ENCODE measurements at places on chromosomes 6 and 20.
A peak's percentile ranks its signal among the peaks of the same experiment; 100 is the strongest.

DNA sequence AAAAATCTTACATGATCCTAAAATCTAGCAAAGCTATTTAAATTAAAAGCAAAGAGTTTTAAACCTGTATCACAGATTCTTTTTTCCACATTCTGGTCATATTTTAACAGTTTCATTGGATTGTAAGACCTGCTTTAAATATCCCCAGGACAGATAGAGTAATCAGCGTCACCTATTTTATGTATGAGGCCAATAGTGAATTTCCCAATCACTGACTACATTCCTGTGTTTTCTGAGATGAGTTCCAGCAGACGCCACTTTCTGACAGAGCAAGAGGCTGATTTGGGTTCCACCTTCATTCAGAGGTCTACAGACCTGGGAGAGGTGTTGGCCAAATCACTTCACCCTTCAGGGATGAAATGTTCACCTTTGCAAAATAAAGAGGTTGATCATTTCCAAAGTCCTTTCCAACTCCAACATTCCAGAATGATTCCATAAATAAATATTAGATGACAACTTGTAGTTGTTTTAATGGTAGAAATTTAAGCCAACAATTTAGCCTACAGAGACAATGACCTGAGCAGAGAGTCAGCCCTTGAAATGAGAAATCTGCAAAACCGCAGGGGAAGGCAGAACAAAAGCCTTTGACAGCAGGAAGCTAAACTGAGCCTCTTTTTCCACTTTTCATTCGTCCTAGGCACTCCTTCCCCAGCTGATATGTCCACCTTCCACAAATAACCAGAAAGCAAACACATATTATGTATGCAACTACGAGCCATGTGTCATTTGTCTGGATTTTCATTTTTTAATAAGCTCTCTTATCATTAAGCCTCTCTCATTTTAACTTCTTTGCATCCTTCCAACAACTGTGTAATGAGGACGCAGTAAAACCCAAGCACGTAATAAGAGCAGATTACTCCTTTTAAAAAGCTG, 105.2 kb downstream of the TFAP2A start:
- DNase-seq, result no peak

GRCh38 chr6:159693128-159693893, at the start of gene SOD2:
Gene SOD2, minus strand, starts transcription at chr6:159693241. Its CDS starts 74 bp downstream, at chr6:159693167.
- peak; percentile 85 for DNase-seq

DNA sequence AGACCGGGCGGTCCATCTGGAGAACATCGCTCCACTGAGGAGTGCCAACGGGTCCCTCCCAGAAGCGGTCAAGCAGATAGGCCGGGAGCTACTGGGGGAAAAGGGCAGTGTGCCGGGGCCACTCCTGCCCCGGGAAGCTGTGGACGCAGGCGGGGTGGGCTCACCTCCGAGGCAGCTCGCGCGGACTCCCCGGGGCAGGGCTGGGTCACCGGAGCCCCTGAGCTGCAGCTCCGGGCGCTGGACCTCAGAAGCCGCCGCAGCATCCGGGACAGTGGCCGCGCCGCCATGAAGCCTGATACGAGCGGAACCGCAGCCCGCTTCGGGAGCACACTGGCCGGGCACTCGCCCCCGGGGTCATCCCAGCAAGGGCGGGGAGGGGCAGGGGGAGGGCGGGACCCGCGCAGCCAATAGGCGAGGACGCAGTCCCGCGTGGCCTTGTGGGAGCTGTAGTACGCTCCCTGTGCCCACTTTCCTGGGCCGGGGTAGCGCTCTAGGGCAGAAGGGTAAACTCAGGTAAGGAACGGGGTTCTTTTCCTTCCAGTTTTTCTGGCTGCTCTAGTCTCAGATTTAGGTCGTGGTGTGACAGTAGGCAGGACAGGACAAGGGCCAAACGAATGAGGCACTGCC, at the start of gene MOCS1:
MOCS1 (minus strand) TSS at position 332 of the 627 bp plus-strand sequence; CDS start at position 287, 45 bp downstream.
- peak; percentile 53 for DNase-seq

GRCh38 chr20:33583143-33583542, 79.0 kb upstream of the C20orf144 start:
- no peak for DNase-seq

- DNase-seq, result no peak
Observed at GRCh38 chr20:61923371-61924166, 142.1 kb downstream of the TAF4 start.

- DNase-seq, result no peak
Observed at GRCh38 chr6:125865015-125865414, 74.3 kb downstream of the NCOA7 start.

DNA sequence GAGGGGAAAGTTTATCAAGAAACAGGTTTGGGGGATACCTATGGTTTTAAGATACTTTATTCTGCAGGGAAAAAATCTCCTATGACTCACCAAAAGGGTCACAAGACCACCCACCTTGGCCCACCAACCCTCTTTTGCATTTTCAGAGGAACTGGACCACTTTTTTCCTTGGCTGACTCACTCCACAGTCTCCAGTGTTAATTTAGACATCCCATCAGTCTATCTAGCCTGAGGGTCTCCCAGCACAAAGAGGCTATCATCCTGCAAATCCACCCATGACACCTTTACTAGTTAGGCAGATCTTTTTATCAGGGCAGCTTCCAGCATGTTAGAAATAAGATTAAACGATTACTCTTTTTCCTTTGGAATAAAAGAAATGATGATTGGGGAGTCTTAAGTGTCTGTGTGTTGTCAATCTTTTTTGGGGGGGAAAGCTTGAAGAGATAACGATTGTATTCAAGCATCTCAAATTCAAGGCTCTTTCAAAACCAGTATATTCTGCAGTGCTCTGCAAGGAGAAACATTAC, 138.1 kb upstream of the RIN2 start:
- no peak for DNase-seq

DNA sequence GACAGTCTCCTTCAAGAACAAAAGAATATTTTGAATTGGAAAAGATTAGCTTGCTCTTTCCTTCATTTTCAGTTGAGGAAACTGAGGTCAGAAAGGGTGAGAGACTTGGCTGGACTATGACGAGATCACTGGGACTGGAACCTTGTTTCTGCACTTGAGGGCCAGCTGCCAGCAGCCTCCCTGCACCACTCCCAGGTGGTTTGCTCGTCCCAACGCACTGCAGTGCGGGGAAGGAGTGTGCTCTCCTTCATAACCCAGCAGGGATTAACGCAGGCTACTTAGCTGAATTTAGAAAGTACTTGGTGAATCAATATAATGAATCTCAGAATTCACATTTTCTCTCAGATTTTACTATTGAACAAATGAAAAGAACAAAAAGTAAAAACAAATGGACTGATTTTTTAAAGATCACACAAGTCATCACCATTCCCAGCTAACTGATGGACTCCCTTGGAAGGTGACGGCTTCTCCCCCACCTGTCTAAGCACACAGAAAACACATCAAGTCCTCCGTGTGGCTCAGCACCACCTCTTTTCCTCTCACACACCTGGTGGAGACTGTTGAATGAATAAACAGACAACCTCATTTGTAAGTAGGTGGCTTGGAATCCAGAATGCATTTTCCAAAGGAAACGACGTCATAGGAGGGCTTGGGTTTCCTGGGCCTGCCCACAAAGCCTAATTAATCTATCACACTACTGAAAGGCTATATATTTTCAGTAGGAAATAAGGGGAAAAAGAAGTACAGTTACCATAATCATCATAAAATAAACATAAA, 121.0 kb downstream of the QRSL1 start:
- DNase-seq, result no peak

GRCh38 chr6:157518397-157519250, 137.6 kb downstream of the ZDHHC14 start:
- no peak for DNase-seq

GRCh38 chr6:163863565-163863964, 449.0 kb downstream of the QKI start:
- DNase-seq, result no peak

GRCh38 chr6:36722365-36722764, 24.7 kb downstream of the RAB44 start:
- DNase-seq, result no peak

DNA sequence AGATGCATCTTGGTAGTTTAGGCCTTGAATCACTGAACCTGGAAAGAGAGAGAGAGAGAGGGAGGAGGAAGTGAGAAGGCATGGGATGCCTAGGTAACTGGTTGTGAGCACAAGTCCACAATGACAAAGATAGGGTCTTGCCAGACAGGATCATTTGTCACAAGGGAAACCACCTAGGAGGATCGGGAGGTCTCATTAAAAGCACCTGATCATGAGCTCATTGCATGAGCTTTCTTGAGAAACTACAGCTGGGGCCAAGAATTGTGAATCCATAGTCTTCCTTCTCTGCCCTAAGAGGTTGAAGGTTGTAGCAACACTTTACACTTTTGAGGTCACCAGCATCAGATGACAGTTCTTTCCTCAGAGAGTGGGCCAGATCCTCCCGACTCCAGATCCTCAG, 195.7 kb downstream of the CD83 start:
- DNase-seq, result no peak

- DNase-seq, result no peak
Observed at GRCh38 chr6:66376001-66376400, 669.0 kb upstream of the EYS start.

DNA sequence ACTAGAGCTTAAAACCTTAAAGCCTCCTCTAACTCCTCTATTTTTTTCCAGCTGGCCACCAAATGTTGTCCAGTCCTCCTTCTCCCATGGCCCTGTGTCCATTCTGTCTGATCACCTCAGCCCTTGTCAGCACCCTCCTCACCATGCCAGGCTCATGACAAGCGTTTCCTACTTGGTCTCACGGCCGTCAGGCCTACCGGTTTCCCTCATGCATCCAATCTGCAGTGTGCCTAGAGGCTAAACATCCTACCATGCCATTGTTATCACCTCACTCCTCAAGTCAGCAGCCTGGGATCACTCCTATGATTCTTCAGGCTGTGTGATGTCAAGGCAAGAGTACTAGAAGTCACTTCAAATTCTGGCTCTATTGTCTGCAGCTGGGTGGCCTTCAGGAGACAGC, 9.6 kb upstream of the TJAP1 start:
- no peak for DNase-seq

GRCh38 chr6:51620971-51621370, 466.4 kb downstream of the PKHD1 start:
- DNase-seq, result no peak

- DNase-seq, result no peak
Observed at GRCh38 chr6:83431545-83432155, 799 bp upstream of the ME1 start.

GRCh38 chr6:50381099-50381415, 331.3 kb upstream of the DEFB112 start:
- DNase-seq, result no peak

DNA sequence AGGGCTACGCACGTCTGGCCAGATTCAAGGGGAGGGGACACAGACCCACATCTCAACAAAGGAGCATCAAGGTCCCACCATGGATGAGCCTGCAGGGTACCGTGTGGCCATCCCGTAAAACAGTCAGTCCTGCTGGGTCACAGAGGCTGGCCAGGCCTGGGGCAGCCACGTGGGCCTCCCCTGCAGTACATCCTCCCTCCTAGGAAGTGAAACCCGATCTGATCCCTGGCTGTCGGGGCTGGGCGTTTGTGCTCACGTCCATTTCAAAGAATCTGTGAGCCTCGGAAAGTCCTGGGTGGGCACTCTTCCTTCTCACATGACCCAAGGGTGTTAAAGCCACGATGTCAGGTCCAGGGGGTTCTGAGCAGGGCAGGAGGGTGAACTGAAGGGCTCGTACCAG, 14.3 kb downstream of the SULF2 start:
- DNase-seq, result no peak

DNA sequence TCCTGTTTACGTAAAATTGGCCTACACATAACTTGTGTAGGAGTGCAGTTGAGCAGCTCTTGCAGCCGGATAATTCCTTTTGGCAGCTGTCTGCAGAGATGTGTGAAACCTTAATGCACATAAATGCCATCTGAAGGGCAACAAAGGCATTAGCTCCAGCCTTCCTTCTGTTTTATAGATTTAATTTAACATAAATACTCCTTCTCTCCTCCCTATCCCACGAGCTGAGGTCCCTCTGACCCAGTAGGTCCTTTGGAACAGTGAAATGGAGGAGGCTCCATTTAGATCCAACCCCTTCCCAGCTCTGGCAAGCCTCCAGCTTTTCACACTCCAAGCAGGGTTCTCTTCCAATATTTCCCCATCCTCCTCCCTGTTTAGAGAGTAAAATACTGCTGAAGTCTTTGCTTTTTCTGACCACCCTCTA, 6.5 kb downstream of the PLEKHG1 start:
- DNase-seq, result no peak

- DNase-seq, result no peak
Observed at GRCh38 chr6:108697561-108698161, 136.9 kb downstream of the FOXO3 start.

- no peak for DNase-seq
Observed at GRCh38 chr20:23596579-23597250, 9.0 kb downstream of the CST9 start.

- no peak for DNase-seq
Observed at GRCh38 chr20:12433724-12434123, 516.0 kb downstream of the BTBD3 start.
